ENCODE measurements at places on chromosomes 4 and X.
A peak's percentile ranks its signal among the peaks of the same experiment; 100 is the strongest.

- no peak for DNase-seq
Measured at GRCh38 chr4:163042306-163042705, 124.4 kb downstream of the NAF1 start.

- DNase-seq = peak; percentile 49
Measured at GRCh38 chrX:154373340-154374306, 811 bp downstream of the FLNA start.

DNA sequence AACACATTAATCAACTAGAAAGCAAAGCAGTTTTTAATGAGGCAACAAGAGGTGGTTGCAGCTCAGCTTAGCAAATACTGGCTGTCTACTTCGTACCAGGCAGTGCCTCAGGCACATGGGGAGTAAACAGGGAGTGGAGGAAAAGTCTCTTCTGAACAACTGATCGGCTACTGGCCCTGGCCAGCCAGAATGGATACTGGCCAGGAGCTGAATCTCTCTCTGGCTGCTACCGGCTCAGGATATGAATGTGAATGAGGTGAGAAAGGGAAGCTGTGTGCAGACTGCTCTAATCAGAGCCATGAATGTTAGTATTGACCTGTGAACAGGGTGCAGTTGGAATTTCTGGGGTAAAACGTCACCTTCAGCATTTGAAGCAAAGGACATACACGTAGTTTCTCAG is 77.3 kb downstream of the STK32B start:
- DNase-seq = no peak

DNA sequence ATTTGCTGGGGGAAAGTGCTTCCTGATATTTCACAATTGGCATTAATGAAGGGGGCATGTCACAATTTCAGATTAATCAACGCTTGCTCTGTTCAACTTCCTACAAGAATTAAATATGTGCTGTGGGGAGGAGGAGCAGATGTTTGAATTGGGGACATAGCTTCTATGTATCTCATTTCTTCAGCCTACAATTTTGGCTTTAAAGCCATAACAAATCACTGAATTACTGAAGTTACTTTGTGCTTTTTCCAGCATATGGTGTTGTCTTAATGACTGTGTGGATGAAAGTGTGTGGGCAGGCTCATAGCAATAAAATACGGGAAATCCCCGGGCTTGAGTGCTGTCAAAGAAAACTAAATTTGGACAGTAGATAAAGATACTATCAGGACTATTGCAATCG is 813 bp downstream of the TLR7 start:
- no peak for DNase-seq

DNA sequence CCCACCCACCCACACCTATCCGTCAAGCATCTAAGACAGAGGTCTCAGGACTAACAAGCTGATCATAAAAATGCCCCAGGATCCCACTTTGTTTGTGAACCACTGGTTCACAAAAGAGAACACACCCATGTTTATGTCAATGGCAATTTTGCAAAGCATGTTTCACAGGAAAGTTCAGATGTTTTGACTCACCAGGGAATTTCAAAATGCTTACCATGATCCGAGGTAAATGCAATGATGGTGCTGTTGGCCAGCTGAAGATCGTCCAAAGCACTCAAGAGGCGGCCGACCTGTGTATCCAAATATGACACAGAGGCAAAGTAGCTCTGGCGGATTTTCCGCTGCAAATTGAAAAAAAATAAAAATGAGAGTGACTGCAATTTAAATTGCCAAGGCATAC is 15.0 kb downstream of the IDS start:
- no peak for DNase-seq

- no peak for DNase-seq
Measured at GRCh38 chr4:8320386-8320750, 50.8 kb downstream of the HTRA3 start.

DNA sequence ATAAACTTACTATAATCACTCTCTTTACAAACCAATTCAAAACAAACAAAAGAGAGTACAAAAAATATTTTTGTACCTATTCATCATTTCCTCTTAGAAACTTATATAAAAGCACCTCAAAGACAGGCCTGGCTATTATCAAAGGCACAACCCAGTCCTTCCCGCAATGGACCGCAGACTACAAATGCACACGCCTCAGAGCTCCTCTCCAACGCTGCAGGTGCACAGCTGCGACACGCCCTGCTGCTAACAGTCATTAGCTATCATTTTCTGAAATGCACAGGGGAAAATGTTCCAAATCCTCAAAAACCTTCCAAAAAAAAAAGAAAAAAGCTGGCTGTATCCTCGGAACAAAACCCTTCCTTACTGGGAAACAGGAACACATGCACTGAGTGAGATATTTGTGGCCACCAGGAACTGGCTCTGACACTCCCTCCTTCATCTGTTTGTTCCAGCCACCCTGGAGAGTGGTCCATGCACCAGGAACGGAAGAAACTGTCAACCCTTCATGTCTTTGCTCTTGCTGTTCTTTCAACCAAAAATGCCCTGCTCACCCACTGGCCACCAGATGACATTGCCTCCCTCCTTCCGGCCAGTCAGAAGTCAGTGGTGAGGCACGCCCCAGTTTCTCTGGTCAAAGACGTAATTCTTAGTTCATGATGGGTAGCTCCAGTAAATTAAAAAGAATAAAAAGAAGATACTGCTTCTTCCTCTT is 16.7 kb downstream of the IRF2 start:
- peak; percentile 58 for DNase-seq

- no peak for DNase-seq
Measured at GRCh38 chr4:82036181-82036580, 337.6 kb downstream of the HNRNPD start.

- no peak for DNase-seq
Measured at GRCh38 chr4:174317531-174317930, 33.8 kb downstream of the CEP44 start.

- DNase-seq = no peak
Measured at GRCh38 chr4:8085491-8086117, 73.0 kb downstream of the ABLIM2 start.

- peak; percentile 23 for DNase-seq
Measured at GRCh38 chr4:74623041-74623440, 171.3 kb downstream of the BTC start.

Measured in GM20000 (cell line).